ENCODE measurements at places on chromosomes 12 and 14.
A peak's percentile ranks its signal among the peaks of the same experiment; 100 is the strongest.

DNA sequence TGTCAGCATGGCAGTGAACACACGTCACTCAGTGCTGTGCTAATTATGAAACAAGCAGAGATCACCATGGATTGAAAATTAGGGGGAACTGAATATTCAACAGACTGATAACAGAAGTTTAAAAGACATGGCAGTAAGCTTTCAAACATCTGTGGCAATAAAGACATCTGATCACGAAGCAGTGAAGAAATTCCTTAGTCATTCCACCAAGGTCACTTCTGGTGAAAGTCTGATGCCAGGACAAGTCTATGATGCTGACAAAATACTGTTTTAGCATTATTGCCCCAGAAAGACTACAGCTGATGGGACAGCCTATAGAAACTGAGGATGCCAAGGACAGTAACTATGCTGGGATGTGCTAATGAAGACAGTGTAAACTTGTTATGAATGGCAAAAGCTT, 126.9 kb upstream of the RBM19 start:
- no peak for DNase-seq

GRCh38 chr14:57150449-57150848, 118.3 kb downstream of the EXOC5 start:
- no peak for DNase-seq

- DNase-seq, result no peak
Measured at GRCh38 chr12:24177889-24178288, 228.4 kb upstream of the SOX5 start.

DNA sequence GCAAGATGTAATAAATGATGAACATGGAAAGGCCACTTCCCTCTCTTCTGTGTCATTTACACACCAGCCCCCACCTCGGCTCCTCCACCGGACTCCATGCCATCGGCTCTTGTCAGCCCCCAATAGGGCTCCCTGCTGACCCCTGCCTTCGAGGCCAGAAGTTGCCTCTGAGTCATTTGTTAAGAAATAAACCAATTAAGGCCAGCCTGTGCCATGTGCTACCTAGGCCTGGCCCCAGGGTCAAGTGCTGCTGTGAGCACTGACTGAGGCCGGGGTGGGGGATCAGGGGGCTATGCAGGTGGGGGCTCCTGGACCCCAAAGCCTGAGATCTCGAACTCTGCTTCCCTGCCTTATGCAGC, 53.2 kb downstream of the TESC start:
- no peak for DNase-seq

DNA sequence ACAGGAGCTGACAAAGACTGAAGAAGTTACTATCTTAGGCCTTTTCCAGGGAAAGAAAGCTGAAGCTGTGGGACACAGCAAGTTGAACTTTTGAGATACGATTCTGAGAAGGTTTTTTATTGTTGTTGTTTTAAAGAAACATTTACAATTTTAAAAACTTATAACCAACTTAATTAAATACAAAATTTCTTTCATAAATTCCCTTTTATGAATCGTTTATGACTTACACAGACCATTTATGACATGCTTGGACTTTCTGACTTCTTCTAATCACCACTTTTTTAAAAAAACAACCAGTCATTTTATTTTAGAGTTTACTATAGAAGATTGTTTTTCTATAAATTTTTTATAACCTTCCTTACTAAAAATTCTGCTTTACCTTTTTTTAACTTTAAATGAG, 68.7 kb downstream of the DHRS2 start:
- DNase-seq, result peak; percentile 28

- no peak for DNase-seq
Measured at GRCh38 chr12:13126494-13126893, 23.0 kb upstream of the GSG1 start.

GRCh38 chr14:103624860-103625259, 4.2 kb upstream of the KLC1 start:
- no peak for DNase-seq

DNA sequence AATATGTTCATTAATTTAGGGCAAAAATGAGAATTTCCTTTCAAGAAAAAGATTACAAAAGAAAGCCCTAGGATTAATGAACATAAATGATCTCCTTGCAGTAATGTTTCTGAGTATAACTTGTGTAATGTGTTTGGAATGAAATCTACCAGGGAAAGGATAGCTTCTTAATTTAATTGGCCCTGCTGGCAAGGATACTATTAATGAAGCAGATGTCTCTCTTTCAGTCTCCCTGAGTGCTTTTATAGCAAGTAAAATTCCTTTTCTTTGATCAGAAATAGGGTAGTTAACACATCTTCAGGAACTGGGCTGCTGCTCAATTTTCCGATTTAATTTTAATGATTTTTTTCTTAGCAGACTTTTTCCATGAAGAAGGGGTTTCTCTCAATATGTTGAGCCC, 379.4 kb upstream of the PDE3A start:
- no peak for DNase-seq

GRCh38 chr12:16636435-16637055, 30.6 kb upstream of the LMO3 start:
- no peak for DNase-seq

GRCh38 chr12:28777603-28778365, 371.3 kb upstream of the FAR2 start:
- no peak for DNase-seq

DNA sequence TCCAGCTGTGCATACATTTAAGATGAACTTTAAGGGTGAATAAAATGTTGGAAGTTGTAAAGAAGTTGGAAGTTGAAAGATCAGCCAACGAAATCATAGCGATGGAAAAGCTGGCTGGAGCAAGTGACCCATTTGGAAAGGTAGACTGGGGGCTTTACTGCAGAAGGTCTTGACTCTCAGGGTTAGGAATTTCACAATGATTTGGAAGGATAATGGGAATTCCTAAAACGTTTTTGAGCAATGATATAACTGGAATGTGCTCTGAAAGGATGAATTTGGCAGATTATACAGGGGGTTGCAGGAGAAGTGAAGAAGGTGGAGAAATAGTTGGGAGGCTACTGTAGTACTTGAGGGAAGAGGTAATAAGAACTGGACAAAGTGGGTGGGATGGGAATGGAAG, 27.4 kb downstream of the EMP1 start:
- no peak for DNase-seq

DNA sequence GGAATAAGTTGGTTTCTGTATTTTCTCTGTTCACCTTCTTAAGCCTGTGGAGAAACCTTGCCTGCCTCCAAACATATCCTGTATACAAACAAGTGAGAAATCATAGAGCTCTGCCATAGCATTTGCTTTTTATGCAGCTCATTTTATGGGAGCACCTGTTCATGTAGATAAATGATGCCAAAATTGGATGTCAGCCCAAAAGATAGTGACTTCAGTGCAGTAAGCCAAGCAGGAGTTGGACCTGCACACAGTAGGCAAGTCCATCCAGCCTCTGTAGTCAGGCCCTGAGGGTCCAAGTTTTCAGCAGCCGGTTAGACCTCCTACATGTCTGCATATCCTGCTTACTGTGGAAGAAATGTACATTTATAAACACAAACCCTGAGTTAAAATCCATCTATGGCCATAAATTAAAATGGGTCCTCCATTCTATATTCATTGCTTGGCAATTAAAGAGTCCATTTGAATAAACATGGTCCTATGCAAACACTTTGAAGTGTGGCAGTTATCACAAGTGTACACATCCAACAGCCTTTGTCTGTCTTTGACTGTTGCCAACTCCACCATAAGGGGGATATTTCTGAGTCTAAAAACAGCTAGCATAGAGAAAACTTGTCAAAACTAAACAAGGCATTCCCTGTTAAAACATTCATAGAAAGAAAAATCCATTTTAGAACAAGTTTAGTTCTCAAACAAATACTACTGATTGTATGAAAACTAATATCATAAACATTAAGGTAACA, 847.8 kb downstream of the RPS29 start:
- DNase-seq, result no peak

DNA sequence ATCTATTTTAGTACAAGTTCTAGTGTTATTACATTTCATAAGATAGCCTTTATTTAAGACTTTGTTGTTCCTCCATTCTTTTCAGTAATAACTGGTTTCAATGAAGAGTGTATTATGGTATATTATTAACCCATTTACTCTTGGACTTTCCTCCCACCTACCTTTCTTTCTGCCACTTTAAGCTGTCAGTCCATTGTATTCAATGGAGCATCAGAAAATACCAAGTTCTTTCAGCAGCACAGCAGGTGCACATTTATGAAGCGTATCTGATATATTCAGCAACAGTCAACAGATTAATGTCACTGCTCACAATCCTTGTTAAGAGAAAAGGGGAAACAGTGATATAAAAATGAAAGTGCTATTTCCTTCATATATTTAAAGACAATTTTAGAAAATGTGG, 660.9 kb downstream of the C12orf50 start:
- DNase-seq, result no peak

- no peak for DNase-seq
Measured at GRCh38 chr14:54356172-54356571, 40.6 kb upstream of the CDKN3 start.

- no peak for DNase-seq
Measured at GRCh38 chr12:63880742-63881263, 36.3 kb downstream of the SRGAP1 start.

DNA sequence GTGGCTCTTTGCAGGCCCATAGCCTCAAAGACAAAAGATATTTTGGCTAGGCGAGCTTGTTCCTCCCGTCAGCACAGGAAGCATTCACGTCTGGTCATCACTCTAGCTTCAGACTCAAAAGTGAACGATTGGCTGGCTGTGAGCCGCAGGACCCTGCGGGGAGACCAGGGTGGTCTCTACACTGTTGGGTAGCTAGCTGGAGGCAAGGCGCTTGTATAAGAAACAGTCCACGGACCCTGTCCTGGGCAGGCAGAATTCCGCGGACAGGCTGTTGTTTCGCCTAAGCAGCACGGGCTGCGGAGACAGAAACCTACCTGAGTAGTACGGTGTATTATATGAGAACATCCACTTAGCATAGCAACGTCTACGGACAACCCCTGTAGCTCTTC, 29.6 kb downstream of the WBP11 start:
- DNase-seq, result peak; percentile 66

DNA sequence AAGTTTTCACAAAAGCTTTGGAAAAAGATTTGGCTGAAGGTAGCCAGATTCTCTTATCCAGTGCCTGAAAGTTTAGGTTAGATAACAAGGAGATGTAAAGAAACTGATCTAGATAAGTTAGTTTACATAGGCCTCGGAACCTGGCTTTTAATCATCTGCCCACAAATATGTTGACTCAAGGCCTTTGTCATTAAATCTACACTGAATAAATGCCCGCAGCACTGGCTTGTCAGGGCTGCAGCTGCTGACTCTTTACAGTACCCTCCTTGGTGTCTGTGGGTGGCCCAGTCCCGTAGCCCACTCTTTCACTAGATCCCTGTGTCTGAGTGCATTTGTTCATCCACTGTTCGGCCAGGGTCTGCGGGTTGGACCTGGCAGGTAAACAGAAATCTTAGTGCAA, 58.0 kb downstream of the TMEM116 start:
- no peak for DNase-seq
